Cardiac muscle cell (in vitro differentiated cells and primary cell): ENCODE measurements at places on chromosomes 2 and 18.

- DNase-seq: no peak
Measured at GRCh38 chr18:76395609-76396008, 99.4 kb downstream of the ZNF516 start.

DNA sequence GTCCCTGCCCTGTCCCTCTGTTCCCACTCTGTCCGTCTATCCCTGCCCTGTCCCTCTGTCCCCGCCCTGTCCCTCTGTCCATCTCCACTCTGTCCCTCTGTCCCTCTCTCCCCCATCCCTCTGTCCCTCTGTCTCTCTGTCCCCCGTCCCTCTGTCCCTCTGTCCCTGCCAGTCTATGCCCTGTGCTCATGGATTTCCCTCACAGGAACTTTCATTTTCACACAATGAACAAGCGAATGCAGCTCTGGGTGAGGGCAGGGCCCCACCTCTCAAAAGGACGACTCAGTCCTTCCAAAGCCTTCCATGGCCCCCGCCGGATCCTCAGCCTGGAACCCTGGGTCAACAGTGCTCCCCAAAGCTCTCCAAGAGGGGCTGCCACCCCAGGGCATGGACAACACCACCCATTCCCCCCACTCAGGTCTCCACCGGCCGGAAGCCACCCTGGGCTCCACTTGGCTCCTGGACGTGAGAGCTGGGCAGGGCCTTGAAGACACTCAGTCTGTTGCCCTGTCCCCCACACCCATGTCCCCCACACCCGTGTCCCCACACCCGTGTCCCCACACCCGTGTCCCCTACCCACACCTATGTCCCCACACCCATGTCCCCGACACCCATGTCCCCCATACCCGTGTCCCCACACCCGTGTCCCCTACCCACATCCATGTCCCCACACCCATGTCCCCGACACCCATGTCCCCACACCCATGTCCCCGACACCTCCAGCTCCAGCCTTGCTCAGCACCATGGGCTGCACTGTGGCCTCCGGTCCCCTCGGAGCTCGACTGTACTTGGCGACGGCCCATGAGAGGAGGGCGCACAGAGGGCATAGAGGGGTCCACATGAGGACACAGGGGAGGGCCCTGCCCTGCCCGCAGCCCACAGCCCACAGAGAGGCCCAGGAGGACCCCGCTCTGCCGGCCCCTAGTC is 156.0 kb downstream of the PXDN start:
- DNase-seq: no peak

DNA sequence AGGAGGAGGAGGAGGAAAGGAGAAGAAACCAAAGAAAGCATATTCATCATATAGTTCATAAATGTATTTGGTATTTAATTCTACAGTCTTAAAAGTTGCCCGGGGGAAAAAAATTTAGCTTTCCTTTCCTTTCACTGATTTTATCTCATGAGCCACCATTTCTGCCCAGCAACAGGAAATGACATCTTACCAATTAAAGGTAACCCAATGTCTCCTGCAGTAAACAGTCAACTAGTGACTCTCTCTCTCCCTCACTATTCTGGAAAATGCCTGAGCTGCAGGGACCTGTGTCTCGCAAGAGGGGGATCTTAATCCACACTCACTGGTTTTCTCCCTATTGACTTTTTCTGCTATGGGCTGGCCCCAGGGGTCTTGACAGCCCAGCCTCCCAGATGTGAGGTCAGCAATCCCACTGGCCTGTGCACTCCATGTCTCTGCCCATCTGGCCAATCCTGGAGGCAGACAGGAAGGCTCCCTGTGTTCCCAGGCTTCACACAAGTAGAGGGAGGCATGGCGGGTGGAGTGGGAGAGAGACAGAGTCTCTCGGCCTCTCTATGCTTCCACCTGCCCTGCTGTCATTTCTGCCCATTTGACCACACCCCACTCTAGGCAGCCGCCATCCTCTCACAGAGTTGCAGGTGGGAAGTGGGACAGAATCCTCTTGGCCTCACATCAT is 85.4 kb upstream of the CABLES1 start:
- DNase-seq: no peak

- DNase-seq: peak; percentile 58
Measured at GRCh38 chr18:63882333-63883141, 5.0 kb upstream of the SERPINB2 start.

DNA sequence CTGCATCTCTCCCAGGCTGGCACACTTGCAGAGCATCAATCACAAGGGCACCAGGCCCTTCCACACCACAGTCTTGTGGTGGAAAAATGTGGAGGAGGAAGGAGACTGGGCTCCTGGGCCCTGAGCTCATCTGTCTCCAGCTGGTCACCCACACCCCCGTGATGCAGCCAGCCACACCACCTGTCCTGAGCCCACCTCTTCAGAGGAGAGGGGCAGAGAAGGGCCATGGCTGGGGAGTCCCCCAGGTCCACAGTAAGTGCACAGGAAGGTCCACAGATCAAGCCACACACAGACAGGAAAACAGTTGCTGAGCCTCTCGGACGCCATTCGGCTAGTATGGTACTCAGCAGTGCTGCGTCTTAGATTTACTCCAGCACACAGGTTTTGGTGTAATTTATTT is 203.5 kb upstream of the SALL3 start:
- no peak for DNase-seq

GRCh38 chr2:178193496-178193822 is 853 bp upstream of the OSBPL6 start:
- no peak for DNase-seq

GRCh38 chr2:112290088-112290487 is 14.7 kb downstream of the ZC3H6 start:
- no peak for DNase-seq

GRCh38 chr18:21799721-21800120 is 59.1 kb downstream of the MIB1 start:
- DNase-seq: no peak

DNA sequence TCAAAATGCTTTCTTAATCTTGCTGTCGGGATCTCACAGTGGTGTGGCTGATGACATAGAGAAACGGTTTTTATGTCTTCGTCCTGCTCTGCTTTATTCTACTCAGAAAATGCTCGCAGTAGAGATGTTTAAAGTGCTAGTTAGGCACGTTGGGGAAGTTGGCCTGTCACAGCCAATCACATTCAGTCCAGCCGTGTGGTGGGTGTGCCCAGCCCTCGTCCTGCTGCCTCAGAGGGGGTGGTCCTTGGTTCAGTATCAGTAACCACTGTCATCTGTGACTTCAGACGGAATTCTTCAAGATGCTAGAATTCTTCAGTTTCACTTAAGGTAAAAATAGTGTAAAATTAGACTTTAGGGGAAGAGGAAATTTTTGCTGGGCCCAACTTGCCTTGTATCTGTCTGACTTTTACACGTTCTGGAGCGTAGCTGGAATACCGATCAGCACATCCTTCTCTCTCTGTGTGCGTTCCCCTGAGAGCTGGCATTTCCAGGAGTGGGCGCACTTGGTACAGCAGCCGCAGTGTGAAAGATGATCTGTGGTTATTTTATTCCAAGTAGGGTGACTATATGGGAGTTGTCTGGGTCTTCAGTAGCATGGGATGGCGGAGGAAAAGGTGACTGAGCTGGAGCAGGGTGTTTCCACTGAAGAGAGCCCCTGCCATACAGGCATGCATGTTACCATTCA is 18.5 kb downstream of the TRAF3IP1 start:
- no peak for DNase-seq

DNA sequence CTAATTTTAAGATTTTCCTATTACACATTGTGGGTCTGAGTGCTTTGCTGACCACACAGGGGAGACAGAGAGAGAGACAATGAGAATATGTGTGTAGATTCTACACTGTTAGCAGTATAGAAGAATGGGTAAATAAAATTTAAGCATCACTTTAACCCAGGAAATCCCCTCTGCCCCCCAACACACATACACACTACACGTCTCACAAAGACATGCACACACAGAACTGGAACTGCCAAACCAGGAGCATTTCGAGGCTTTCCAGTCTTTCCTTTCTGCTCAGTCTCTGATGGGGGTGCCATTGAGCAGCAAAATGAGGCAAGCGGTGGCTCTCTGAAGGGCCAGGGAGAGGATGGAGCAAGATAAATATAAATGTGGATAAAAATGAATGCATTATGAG is 2.5 kb downstream of the MERTK start:
- peak; percentile 41 for DNase-seq

DNA sequence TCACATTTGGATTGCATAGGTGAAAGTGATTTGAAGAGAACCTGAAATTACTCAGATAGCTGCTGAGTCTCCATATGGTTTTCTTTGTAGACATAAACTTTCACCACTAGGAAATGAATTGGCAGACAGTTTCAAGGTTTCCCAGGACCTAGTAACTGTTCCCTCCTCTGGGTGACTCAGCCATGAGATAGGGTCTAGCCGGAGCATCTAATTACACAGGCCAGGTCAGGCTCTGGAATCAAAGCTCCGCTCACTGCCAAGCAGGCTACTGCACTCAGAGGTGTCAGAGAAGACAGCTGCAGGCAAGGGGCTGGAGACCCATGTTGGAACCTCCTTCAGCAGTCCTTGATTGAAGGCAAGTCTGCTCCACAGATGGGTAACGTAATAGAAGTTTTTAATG is 429.2 kb downstream of the TNS1 start:
- no peak for DNase-seq

DNA sequence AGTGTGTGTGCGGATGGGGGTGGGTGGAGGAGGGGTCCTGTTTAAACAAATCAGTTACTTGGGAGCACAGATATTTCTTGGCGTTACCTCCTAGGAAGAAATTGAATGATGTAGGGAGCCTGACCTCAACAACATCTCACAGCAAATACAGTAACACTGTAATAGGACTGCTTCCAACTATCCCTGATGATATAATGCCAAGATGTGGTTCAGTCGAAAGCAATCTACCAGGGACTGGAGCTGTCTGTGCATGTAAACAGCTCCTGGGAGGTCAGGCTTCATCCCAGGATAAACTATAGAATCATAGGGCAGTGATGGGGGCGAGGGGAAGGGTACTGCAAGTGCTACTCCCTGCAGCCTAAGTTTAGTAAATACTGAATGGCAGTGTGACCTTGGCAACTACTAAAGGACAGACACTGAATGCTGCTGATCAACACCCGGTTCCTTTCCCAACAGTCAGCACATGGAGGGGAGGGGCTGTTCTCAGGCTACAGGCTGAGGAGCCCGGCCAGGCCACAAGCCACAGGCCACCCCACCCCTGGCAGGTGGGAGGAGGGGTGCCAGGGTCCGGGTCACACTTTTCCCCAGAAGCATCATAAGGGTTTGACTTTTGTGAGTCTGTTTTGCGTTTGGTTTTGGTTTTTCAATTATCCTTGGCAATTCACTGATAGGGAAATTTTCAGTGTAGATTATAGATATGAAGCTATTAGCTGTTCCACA is 85.3 kb upstream of the ZNF397 start:
- peak; percentile 61 for DNase-seq

- DNase-seq: no peak
Measured at GRCh38 chr2:226794751-226795171, 4.9 kb downstream of the IRS1 start.

- DNase-seq: no peak
Measured at GRCh38 chr2:217717646-217718045, 285.1 kb downstream of the TNS1 start.

DNA sequence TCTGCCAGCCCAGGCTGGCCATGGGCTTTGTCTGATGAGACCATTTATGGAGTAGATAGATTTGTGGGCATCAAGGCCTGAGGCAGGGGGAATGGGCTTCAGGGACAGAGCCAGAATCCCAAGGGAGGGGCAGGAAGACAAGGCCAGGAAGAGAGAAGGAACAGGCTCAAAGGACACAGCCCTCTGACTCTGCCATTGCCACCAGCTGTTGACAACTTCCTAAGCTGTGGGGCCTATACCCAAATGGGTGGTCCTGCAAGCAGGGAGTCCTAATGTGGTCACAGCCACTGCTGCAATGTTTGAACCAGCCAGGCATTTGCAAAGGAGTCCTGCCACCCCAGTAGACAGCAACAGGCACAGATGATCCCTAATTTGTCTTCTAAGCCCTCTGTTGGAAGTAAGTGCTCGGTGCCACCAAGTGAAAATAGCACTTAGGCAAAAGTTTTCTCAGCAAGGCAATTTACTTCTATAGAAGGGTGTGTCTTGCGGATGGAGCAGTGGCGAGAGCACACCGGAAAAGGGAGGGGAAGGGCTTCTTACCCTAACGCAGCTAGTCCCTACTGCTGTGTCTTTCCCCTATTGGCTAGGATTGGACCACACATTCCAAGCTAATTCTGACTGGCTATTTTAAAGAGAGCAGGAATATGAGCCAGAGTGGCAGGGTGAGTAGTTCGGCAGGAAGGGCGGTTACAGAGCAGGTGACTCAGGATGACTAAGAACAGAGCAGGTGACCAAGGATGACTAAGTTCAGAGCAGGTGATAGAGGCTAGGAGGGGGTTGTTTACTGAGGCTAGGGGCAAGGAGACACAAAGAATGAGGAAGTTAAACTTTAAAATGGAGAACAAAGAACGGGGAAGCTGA is 47.2 kb downstream of the C1QL2 start:
- no peak for DNase-seq

- peak; percentile 38 for DNase-seq
Measured at GRCh38 chr2:119257198-119257597, 33.6 kb downstream of the STEAP3 start.

- DNase-seq: peak; percentile 89
Measured at GRCh38 chr18:2958819-2959298, 54.1 kb downstream of the LPIN2 start.

- DNase-seq: no peak
Measured at GRCh38 chr18:69691008-69691760, 256.5 kb downstream of the CD226 start.

DNA sequence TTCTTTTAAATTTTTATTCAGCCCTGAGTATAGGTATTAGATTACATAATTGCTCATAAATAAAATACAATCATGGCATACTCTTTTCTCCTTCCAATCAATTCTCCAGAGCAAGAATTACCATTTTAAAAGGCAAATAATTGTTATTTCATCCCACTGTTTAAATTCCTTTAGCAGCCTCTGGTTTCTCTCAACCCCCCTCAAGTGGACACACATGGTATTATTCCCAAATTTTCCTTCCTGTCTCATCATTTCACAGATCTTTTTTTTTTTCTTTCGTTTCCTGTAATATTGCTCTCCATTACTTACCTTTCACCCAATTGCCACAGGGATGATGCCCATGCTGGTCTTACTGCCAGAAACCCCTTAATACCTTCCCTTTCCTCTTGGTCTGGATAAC is 385.2 kb downstream of the RIT2 start:
- DNase-seq: no peak
